ENCODE measurements at places on chromosomes 5 and 9. TPM values are rescaled to one million over a fixed set of nuclear protein-coding genes. Genes with fewer than 3 reads are reported as not detected.

- DNase-seq: no peak
Observed at GRCh38 chr9:79233542-79233941, 338.2 kb upstream of the TLE4 start.

GRCh38 chr5:72790186-72790585 lies 26.3 kb upstream of the TNPO1 start:
- DNase-seq: peak; percentile 28

DNA sequence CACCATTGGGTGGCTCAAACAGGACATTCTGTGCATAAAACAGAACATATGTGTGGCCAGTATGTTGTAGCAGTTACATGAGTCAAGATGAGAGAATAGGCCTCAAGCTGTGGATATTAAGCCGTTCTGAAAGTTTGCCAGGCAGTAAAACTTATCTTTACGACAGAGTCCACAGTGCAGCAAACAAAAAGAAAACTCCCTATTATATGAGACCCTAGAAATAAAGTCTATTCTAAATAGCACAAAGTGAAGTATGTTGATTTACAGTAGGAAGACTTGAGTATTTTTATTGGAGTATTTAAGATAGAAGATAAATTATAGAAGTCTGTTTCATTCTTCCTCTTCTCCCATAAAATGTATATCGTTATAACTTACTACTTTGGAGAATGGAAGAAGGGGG lies 271.5 kb downstream of the ADGRV1 start:
- no peak for DNase-seq

GRCh38 chr5:73354406-73354805 lies 94.2 kb downstream of the FOXD1 start:
- DNase-seq: no peak

DNA sequence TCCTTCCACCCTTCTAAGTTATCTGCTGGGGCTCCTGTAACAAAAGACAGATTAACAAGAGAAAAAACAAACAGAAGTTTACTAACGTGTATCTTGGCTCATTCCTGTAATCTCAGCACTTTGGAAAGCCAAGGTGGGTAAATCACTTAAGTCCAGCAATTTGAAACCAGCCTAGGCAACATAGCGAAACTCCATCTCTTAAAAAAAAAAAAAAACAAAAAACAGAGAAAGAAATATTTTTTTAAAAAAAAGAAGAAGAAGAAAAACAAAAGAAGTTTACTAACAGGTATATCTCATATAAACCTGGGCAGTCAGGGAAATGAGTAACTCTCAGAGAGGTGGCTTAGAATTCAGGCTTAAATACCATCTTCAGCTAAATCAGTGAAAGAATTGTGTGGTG lies 10.3 kb upstream of the NDFIP1 start:
- DNase-seq: no peak

- peak; percentile 64 for DNase-seq
Observed at GRCh38 chr5:167001246-167001645, 1290.2 kb upstream of the WWC1 start.

GRCh38 chr5:154214371-154215106 lies 24.0 kb downstream of the GALNT10 start:
- DNase-seq: no peak

ANGPTL2 gene
- 63.6 TPM for polyA plus RNA-seq

NME5 gene
- polyA plus RNA-seq: 0.85 TPM

PCDHB5 gene
- 3.8 TPM for polyA plus RNA-seq

SPATA31D3 gene
- not detected for polyA plus RNA-seq
